Mesothelial cell of epicardium (in vitro differentiated cells): ENCODE measurements at places on chromosomes 4 and X.

DNA sequence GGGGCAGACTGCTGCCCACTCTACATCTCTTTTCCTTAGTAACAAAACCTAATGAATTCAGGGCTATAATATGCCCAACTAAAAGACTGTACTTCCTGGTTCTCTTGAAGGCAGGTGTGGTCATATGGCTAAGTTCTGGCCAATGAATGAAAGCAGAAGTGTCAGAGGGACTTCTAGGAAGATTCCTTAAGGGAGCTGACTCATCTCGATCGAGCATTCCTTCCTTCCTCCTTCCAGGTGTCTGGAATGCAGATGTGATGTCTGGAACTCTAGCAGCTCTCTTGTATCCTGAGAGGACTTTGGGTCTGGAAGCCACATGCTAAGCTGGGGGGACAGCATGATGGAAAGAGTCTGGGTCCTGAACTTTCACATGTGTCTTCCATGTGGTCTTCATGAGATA lies 116.2 kb upstream of the STX18 start:
- no peaks in the 10 kb centered on the region for H3K27me3 ChIP-seq
- no peak overlapping the region for H3K4me3 ChIP-seq
- DNase-seq = no peak
- peaks cover 15% of the 10 kb centered on the region for H3K4me1 ChIP-seq

GRCh38 chr4:8419222-8420041 lies 21.1 kb downstream of the ACOX3 start:
- peaks cover 30% of the 10 kb centered on the region for H3K4me1 ChIP-seq
- DNase-seq = no peak
- H3K27ac ChIP-seq = no peak overlapping the region

- H3K4me1 ChIP-seq = peaks cover 2% of the 10 kb centered on the region
- H3K27ac ChIP-seq = peak overlapping the region; percentile 9
- H3K4me3 ChIP-seq = no peak overlapping the region
Measured at GRCh38 chrX:71514367-71515037, 18.4 kb upstream of the OGT start.

GRCh38 chrX:7102119-7102518 lies 45.4 kb upstream of the STS start:
- no peaks in the 10 kb centered on the region for H3K27me3 ChIP-seq
- H3K36me3 ChIP-seq = peaks cover 42% of the 10 kb centered on the region
- no peaks in the 10 kb centered on the region for H3K4me1 ChIP-seq
- H3K4me3 ChIP-seq = no peak overlapping the region
- no peak overlapping the region for H3K27ac ChIP-seq

DNA sequence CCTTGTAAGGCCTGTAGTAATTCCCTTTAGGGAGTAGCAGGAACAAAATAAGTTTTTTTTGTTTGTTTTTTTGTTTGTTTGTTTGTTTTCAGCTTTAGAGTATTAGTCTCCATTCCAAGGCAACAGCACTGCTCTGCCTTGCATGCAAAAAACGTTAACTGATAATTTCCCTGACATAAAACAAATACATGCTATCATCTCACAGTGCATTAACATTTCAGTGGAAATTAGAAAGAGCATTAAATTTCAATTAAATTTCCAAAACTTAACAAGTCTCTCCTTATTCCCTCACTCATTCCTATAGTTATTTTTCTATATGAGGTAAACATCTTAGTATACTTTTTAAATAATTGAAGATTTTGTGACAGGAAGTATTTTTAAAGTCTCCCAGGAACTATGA lies 378.4 kb upstream of the PCDH7 start:
- no peak overlapping the region for H3K27ac ChIP-seq
- no peak for DNase-seq
- H3K4me1 ChIP-seq = no peaks in the 10 kb centered on the region
- H3K36me3 ChIP-seq = no peaks in the 10 kb centered on the region
- H3K27me3 ChIP-seq = no peaks in the 10 kb centered on the region
- H3K4me3 ChIP-seq = no peak overlapping the region

DNA sequence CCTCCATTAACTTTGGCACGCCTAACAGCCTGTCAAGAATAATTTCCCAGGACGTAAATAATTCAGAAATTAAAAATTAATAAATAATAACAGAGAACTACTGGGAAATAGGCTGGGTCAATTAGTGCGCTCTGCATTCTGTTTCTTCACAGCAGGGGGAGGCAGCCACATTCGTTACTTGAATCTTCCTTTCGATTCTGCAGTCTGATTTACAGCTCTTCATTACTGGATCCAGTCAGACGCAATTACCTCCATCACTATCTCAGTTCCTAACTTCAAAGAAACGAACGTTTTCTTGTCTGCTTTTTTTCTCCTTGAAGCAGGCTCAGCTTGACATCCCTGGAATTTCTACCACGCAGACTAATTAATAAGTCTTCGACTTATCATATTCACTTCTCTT lies 9.0 kb upstream of the RPL34 start:
- H3K27ac ChIP-seq = peak overlapping the region; percentile 58
- H3K4me1 ChIP-seq = peaks cover 38% of the 10 kb centered on the region
- H3K27me3 ChIP-seq = no peaks in the 10 kb centered on the region
- DNase-seq = no peak

DNA sequence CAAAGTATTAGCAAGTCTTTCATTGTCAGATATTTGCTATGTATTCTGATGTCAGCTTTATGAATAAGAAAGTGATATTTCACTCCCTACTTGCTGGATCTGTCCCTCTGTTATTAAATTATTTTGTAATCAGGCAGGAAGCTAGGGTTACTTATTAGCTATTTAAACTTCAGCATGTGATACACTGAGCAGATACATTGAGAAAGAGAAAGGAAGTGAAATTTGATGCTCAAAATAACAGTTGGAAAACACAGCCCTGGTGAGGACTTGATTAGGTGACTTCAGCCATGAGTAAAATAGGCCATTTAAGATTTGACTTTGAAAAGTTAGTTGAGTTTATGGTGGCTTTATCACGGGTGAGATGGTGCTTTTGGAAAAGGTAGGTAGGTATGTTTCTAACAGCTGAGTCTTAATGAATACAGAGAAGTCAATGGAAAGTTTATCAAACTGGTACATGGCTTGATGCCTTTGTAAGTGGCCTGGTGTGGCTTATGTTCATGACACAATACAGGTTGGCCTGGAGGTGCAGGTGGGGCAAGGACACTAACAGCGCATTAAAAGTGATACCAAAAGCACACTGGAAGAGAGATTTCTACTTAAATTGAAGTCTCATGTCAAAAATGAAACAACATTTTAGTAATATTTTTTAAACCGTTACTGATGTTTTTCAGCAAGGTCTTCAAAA lies 321.2 kb upstream of the SPOCK3 start:
- H3K36me3 ChIP-seq = no peaks in the 10 kb centered on the region

DNA sequence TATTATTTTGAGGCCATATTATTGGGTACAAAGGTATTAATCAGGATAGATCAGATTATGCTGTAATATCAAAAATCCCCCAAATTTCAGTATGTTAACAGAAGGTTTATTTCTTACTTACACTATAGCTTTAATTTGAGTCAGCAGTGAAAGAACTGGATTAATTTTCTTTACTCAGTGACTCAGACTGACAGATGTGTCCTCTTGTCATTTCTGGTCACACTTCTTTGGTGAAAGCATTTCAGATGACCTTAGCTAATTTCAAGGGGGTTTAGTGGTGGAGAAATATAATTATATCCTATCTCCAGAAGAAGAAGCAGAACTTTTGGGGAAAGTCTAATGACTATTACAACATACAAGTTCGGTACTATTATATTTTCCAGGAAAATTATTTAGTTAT lies 12.4 kb downstream of the DDIT4L start:
- H3K27me3 ChIP-seq = no peaks in the 10 kb centered on the region
- H3K27ac ChIP-seq = no peak overlapping the region
- H3K4me3 ChIP-seq = no peak overlapping the region
- no peak for DNase-seq
- H3K4me1 ChIP-seq = no peaks in the 10 kb centered on the region
